ENCODE measurements at places on chromosomes 11 and 22.

DNA sequence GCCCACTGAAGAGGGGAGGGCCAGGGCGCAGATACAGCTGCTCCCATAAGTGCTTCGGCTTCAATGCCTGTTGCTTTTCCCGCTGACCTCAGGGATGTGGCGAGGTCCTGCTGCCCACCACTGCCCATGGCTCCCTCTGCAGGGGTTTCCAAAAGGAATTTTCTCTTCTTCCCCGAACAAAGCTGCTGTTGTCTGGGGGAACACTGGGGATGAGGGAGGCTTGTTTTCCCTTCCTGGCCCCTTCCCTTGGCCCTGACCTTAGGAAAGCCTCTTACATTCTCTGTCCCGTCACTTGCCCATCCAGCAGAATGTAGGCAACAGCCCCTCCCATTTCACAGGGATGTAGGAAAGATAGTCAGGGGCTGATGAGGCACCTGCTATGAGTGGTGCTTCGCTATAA is 34.8 kb downstream of the CD82 start:
- no peak for DNase-seq

GRCh38 chr11:96191752-96192151 is 151.2 kb downstream of the MAML2 start:
- DNase-seq: no peak

GRCh38 chr22:37202716-37203115 is 9.6 kb downstream of the SSTR3 start:
- DNase-seq: no peak

DNA sequence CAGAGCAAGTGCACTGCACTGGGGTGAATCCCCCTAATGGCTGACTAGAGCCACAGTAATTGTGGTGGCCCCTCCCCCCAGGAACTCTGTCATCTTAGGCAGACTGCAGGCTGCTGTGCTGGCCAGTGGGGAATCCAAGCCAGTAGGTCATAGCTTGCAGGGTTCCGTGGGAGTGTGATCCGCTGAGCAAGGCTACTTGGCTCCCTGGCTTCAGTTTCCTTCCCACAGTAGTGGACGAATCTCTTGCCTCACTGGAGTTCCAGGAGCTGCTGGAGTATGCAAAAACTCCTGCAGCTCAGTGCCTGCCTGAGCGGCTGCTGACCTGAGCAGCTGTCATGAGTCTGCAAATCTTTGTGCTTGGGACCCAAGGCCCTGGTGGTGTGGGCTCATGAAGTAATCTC is 13.2 kb downstream of the OOSP3 start:
- no peak for DNase-seq

- DNase-seq: no peak
These were observed 16.3 kb upstream of the GPR83 start for GRCh38 chr11:94417386-94417987.

DNA sequence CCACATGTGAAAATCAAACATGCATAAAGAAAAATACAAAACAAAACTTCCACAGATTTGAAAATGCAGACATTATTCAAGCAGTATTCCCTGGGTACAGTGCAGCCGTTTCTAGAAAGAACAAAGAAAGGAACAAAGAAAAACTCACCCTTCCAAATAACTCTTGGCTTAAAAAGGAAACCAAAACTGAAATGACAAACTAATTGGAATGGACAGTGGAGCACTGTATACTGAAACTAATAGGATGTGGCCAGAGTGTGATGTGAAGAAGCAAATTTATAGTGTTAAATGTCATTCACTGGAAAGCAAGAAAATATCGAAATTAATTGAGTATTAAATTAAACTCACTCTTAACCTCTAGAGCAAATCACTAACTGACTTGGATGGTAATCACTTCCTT is 55.4 kb downstream of the QSER1 start:
- DNase-seq: no peak

DNA sequence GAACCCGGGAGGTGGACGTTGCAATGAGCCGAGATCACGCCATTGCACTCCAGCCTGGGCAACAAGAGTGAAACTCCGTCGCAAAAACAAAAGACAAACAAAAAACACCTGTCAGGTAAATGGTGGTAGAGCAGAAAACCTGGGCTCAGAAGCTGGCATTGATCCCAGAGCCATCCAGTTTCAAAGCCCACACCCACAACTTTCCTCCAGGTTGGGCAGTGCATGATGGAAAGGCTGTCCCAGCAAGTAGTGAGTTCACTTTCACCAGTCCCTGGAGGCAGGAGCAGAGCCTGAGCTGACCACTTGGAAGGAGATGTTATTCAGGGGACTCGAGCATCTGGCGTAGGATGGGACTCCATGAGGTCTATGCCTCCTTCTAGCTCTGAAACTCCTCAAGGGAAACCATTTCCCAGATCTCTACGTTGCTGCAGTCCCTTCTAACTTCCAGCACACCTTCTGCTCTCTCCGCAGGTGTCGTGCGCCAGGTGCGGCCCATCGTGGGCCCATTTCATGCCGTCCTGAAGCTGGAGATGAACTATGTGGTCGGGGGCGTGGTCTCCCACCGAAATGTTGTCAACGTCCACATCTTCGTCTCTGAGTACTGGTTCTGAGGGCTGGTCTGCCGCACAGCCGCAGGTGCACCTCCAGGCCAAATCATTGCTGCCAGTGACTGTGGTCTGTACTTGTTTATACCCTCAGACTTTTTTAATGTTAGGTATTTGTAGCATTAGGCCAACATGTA is 71.6 kb upstream of the ATXN10 start:
- no peak for DNase-seq

GRCh38 chr22:45843031-45843430 is 133.9 kb downstream of the WNT7B start:
- no peak for DNase-seq

GRCh38 chr11:105489446-105489845 is 120.4 kb upstream of the GRIA4 start:
- DNase-seq: no peak

GRCh38 chr22:33811208-33811607 is 109.1 kb downstream of the LARGE1 start:
- DNase-seq: no peak

GRCh38 chr11:23540101-23540561 is 679.9 kb upstream of the CCDC179 start:
- no peak for DNase-seq

GRCh38 chr22:48897645-48898370 is 929.9 kb downstream of the BRD1 start:
- DNase-seq: no peak
